ENCODE measurements at places on chromosomes 1 and 21.

DNA sequence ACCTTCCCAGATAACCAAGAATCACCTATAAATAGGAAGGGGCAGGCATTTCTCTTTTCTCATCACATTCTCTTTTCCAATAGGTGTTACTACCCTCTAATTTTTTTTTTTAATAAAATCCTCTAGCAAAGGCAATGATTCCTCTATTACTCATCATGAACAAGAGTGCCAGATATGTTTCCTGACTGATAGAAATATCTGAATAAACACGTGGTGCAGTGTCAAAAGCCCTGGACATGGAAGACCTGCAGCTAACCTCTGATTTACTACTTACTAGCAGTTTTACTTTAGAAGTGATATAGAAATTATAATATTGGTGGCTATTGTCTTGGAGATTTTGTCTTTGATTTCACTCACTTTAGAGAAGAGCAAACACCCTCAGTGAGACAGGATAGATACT lies 194.6 kb upstream of the SAMSN1 start:
- DNase-seq = no peak

DNA sequence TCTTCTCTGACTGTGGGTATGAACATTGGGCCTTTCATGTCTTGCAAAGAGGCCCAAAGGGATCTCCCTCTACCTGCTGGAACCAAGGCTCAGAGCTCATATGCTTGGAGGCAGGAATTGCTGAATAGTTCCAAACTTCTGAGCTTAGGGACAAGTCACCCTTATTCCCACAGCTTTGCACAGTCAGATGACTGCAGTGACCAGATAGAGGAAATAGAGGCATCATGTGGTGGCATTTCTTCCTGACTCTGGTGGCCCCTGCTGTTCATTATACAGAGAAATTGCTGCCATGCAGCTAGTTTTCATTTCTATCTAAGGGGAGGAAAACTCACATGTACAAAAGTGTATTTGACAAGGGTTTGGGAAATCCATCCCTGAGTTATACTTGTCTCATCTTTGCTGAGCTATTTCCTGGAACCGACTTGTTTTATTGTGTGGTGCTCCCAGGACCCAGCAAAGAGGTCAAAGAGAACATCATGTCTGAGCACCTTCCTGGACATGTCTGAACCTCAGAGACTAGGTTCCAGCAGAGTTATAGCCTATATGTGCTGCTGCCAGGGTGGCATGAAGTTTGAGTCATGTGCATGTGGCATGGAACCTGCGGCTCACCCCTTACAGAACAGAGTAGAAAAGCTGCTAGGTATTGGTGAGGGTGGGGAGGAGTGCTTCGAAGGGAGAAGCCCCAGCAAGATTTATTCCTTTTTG lies 131.2 kb downstream of the PIK3R3 start:
- DNase-seq = no peak

GRCh38 chr1:232954594-232955365 lies 4.4 kb downstream of the NTPCR start:
- DNase-seq = no peak

DNA sequence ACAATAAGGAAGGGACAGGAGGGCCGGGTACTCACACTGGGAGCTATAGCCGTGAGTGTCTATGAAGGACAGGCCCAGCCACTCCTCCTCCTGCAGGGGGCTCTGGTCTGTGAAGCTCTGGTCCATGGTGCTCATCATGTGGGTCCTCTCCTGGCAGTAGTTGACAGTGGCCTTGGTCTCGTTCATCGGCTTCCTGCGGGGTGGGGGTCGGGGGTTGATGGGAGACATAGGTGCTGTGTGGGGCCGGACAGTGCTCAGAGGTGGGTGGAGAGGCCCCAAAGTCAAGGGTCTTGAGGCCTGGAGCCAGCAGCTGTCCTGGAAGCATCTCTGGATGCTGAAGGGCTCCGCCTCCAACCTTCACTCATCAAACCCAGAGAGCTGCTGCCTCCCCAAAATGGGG lies 260.4 kb downstream of the PTPRU start:
- DNase-seq = no peak

DNA sequence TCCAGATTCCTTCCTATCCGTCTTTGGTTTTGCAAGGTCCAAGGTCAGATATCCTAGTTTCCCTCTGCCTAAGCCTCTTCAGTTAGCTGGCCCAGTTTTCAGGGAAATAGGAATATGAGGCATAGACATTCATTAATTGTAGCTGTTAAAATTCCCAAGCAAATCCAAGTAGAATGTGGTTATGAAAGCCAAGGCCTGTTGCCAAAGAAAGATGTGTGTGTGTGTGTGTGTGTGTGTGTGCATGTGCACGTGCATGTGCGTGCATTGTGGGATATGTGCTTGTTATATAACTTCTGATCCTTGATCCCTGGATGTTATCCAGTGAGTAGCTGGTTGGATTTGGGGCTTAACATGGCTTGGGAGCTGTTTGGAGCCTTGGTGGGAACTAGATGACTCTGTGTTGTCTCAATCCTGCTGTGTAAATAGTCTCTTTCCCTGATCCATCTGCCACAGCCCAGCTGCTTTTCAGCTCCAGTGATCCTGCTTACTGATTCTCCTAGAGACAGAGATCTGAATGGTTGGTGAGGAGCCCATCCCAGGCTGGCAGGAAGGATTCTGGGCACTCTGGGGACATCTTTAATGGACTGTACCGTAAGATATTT lies 70.6 kb upstream of the GCLM start:
- DNase-seq = no peak

- DNase-seq = no peak
These were observed 92.3 kb upstream of the TARDBP start for GRCh38 chr1:10920063-10920626.
